ENCODE measurements at places on chromosomes 11 and 22.
A peak's percentile ranks its signal among the peaks of the same experiment; 100 is the strongest.

DNA sequence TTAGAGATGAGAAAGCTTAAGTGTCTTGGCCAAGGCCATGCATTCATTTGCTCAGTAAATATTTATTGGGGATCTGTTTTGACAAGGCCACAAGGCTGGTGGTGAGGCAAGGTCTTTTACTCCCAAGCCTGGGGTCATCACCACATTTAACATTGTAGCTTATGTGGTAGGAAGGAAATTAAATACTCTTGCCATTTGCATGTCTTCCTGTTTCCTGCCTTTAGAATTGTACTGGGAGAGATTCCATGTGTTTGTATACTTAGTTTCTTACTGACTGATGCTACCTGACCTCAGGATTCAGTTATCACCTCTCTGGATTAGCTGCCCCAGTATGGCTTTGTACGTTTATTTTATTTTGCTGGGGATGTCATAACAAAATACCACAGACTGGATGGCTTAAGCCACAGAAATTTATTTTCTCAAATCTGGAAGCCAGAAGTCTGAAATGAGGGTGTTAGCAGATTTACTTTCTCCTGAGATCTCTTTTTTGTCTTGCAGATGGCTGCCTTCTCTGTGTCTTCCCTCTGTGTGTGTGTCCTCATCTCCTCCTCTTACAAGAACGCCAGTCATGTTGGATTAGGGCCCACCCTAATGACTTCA is 44.8 kb downstream of the SPECC1L start:
- no peak for DNase-seq

- DNase-seq: no peak
Observed at GRCh38 chr11:81892770-81893635, 840.7 kb downstream of the FAM181B start.

- DNase-seq: no peak
Observed at GRCh38 chr11:106785913-106786650, 232.2 kb downstream of the GUCY1A2 start.

DNA sequence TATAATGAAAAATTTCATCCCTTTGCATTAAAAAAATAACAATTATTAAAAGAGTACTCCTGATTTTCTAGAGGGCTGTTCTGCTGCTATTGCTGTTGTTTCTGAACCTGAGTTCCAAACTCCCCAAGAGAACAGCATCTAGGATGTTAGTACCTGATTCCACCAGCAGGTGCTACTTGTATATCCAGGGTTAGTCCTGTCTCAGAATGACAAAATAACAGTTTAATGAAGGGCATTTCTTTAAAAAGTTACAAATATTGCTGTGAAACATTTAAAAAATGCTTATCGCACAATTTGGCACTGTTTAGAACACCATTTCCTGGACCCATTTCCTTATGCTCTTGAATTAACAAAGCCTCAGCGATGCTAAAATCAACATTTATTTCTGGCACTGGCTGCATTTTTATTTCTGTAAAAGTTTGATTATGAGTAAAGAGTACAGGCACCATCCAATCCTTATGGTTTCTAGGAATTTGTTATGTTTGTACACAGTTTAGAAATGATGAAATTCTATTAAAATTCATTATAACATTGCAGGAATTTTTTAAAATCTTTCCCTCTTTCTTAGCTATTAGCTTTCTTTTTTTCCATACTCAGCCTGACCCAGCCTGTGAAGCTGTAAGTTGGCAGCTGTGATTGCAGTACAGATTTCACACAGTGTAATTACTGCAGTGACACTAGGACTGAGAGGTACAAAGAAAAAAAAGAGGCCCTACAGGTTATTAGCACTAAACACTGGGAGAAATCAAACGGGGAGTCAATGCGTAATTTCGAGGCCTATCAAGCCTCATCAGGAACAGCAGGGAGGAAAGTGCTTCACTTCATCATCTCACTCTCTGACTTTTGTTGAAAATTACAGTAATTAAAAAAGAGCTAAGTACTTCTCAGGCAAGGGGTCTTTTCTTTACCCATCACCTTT is 208.8 kb downstream of the DCDC1 start:
- peak; percentile 36 for DNase-seq

- no peak for DNase-seq
Observed at GRCh38 chr11:111947143-111947542, 10.0 kb downstream of the DIXDC1 start.

GRCh38 chr11:66068154-66068821 is 1.8 kb upstream of the PACS1 start:
- DNase-seq: peak; percentile 70

- peak; percentile 0 for DNase-seq
Observed at GRCh38 chr11:132312701-132313111, 942.3 kb downstream of the NTM start.

GRCh38 chr11:75302371-75302770 is 49.1 kb downstream of the ARRB1 start:
- DNase-seq: no peak

DNA sequence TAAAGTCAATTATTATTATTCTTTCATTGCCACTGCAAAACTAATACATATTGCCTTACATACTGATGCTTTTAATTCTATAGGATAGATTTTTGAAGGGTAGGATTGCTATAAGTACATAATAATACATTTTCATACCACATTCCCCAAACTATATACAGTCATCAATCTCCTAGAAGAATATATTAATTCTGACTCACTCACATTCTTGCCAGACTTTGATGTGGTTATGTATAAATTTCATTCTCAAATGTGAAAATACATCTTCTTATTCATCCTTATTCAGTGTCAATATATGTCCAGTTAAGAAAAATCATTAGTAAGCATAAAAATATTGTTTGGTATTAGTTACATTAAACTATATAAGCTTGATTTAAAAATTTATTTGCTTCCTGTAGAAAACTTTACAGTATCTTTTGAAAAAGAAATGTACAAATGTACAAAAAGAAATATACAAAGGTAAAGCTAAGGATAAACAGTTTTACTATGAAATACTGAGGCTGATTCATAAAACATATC is 458.8 kb upstream of the CNTN5 start:
- DNase-seq: no peak

- no peak for DNase-seq
Observed at GRCh38 chr11:7581021-7581590, 67.3 kb downstream of the PPFIBP2 start.

GRCh38 chr22:47630741-47631534 is 868.5 kb downstream of the TBC1D22A start:
- DNase-seq: no peak

- no peak for DNase-seq
Observed at GRCh38 chr11:79482800-79483199, 42.0 kb upstream of the TENM4 start.

GRCh38 chr11:77140231-77140851 is 12.3 kb downstream of the MYO7A start:
- no peak for DNase-seq

- no peak for DNase-seq
Observed at GRCh38 chr11:112467721-112468120, 207.1 kb upstream of the PLET1 start.

GRCh38 chr11:83764643-83765042 is 478.5 kb upstream of the CCDC90B start:
- no peak for DNase-seq

GRCh38 chr11:14308114-14308896 is 50.7 kb downstream of the RRAS2 start:
- peak; percentile 65 for DNase-seq

- no peak for DNase-seq
Observed at GRCh38 chr11:66719111-66719872, 9.7 kb downstream of the SPTBN2 start.

GRCh38 chr11:114307524-114308203 is 11.5 kb downstream of the NNMT start:
- peak; percentile 93 for DNase-seq

- DNase-seq: peak; percentile 46
Observed at GRCh38 chr22:32473388-32473952, 1.1 kb upstream of the FBXO7 start.

GRCh38 chr22:44279069-44279360 is 33.7 kb downstream of the SHISAL1 start:
- no peak for DNase-seq

DNA sequence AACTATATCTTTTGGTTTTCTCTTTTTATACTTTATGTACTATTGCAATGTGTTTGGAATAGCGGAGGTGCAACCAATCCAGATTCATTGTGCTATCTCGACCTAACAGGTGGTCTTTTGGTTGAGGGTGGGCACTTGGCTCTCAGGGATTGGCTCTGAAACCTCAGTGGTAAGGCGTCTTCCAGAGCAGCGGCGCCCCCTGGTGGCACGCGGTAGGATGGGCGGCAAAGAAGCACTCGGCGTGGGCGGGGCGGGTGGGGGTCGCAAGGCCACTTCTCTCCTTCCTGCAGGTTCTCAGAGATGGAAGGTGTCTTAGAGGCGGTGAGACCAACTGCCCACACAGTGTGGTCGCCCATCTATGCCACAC is 19.2 kb upstream of the PLET1 start:
- peak; percentile 51 for DNase-seq
